Effector CD4-positive, alpha-beta T cell (primary cell): ENCODE measurements at places on chromosomes 5 and 9.

- no peak for DNase-seq
Observed at GRCh38 chr9:103669296-103669695, 424.8 kb upstream of the SMC2 start.

- no peak for DNase-seq
Observed at GRCh38 chr5:73827106-73827450, 201.1 kb downstream of the ARHGEF28 start.

DNA sequence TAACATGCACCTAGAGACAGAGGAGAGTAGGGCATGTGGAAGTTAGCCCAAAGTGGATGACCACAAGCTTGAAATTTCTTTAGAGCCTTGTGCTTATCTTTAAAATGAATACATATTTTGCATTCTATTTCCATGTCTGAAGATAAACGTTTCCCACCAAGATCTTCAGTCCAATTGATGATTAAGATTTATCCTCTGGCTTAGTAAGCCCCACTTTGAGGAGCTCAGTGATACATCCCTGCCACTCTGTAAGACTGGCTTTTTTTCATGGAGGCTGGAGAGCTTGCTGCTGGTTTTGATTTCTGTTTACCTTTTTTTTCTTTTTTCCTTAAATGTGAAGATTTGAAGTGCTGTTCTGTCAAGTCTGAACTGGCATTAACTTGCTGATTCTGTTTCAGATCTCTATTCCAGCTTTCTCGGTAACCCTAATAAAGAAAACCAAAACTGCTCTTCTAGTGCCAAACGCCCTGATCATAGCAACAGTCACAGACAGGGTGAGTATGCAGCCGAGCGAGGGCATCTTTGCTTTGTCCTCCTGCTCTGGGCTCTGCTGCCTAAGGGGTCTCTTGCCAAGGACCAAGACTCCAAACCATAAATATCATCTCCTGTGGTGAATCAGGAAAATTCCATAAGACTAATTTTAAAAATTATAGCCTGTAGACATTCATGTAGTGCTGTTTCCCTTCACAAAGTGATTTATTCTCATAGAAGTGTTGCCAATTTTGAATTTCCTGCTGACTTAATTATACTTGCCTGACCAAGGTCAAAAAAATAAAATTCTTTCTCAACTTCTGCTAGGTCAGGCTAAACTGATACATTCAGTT lies 54.3 kb downstream of the GRAMD2B start:
- DNase-seq = no peak

GRCh38 chr9:82882138-82882537 lies 180.8 kb downstream of the RASEF start:
- DNase-seq = no peak

DNA sequence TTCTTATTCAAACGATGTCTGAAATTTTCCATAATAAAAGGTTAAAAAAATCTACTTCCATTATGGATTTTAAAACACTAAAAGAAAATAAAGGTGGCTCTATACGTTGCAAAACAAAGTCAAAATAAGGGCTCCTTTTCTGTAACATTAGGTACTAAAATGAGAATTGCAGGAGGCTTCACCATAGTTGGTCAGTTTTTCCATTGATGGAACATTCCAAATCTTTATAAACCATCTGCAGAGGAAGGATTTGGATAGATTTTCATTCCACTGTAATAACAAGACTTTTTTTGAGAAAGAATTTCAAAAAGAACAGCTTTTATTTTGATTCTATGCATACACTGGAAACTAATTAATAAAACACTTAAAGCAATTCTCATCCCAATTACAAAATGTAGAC lies 145.6 kb downstream of the LURAP1L start:
- no peak for DNase-seq

DNA sequence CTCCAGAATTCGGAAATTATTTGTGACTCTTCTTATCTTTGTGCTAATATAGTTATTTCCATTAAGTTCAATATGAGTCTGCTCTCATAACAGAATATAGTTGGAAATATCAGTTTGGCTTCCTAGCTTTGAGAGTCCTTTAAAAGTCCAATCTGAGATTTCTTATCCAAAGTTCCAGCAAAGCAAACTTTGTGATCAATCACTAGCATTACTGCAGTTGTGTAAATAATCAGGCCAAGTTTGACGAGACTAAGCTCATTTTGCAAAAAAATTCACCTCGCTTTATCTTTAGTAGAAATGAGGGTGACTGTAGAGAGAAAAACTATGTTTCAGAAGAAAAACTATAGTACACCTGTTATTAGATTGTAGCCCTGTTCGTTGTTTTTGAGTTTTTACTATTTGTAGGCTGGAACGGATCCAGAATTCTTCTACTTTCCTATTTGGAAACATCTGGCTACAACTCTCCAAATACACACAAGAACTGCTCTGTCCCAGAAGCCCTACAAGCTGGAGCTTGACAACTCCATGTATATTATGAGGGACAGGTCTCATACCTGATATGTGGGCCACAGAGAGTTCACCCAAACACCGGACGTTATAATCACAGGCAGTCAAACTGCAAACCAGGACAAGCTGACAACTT lies 47.8 kb downstream of the RAPGEF1 start:
- DNase-seq = no peak
